ENCODE measurements at places on chromosomes 7 and 10.

- DNase-seq = no peak
Observed at GRCh38 chr7:115724400-115725056, 306.0 kb downstream of the TFEC start.

DNA sequence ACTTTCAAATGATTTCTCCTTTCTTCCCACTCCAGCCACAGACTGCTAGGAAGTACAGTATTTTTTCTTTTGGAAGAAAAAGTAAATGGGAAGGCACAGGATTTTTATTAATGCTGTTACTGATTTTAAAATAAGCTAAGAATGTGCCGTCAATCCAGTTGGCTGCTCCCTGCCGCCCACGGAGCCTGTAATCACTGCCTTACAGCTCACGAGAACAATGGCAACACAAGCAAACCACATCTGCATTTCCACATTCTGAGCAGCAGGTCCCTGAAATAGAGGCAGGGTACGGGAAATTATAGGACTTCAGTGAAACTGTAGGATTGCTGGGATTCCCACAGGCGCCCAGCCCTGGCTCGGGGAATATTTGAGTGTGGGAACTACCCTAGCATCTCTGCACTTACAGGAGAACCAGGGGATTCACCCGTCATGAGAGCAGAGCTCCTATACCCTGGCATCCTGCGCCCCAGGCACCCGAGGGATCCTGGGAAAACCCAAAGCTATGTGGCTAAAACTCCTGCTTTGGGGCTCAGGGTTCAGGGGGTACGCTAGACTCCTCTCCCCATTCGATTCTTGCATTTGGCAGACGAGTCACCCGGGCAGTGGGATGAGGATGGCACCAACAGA lies 72.9 kb upstream of the TNS3 start:
- DNase-seq = no peak

DNA sequence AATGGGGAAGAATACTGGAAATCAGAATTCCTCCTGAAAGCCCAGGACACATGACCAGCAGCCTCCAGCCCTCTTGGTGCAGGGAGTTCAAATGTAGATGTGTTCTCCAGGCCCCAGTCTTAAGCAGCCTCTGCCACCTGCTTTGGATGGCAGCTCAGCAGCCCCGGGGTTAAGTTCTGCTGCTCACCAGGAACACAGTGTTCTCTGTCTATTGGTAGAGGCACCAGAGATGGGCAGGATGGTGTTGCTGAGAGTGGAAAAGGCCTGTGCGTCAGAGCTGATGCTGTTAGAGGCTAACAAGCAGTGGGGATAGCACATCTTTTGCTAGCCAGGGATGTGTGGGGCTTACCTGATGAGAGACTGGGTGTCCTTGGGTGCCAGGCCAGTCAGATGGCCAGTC lies 56.8 kb downstream of the PAX2 start:
- DNase-seq = no peak

- no peak for DNase-seq
Observed at GRCh38 chr7:46859963-46860475, 721.9 kb downstream of the TNS3 start.

GRCh38 chr7:27735831-27736230 lies 4.1 kb upstream of the TAX1BP1 start:
- no peak for DNase-seq

GRCh38 chr10:28769091-28769604 lies 91.8 kb downstream of the BAMBI start:
- no peak for DNase-seq

- no peak for DNase-seq
Observed at GRCh38 chr10:20630092-20630643, 266.9 kb downstream of the NEBL start.

- no peak for DNase-seq
Observed at GRCh38 chr10:5647507-5648240, 18.7 kb downstream of the ASB13 start.

- DNase-seq = no peak
Observed at GRCh38 chr7:137074391-137075030, 206.1 kb downstream of the CHRM2 start.

DNA sequence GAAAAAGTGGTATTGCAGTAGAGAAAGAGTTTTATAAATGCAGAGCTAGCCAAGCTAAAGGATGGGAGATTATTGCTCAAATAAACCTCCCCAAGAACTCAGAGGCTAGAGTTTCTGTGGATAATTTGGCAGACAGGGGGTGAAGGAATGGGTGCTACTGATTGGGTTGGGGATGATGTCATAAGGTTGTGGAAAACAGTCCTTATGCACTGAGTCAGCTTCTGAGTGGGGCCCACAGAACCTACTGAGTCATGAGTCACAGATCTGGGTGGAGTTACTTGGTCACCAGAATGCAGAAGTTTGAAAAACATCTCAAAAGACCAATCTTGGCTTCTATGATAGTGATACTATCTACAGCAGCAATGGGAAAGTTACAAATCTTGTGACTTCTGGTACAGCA lies 1146.7 kb downstream of the TYW1 start:
- no peak for DNase-seq

- no peak for DNase-seq
Observed at GRCh38 chr10:22945934-22946673, 18.3 kb downstream of the ARMC3 start.

- DNase-seq = no peak
Observed at GRCh38 chr7:33516568-33516967, 387.2 kb downstream of the BBS9 start.

DNA sequence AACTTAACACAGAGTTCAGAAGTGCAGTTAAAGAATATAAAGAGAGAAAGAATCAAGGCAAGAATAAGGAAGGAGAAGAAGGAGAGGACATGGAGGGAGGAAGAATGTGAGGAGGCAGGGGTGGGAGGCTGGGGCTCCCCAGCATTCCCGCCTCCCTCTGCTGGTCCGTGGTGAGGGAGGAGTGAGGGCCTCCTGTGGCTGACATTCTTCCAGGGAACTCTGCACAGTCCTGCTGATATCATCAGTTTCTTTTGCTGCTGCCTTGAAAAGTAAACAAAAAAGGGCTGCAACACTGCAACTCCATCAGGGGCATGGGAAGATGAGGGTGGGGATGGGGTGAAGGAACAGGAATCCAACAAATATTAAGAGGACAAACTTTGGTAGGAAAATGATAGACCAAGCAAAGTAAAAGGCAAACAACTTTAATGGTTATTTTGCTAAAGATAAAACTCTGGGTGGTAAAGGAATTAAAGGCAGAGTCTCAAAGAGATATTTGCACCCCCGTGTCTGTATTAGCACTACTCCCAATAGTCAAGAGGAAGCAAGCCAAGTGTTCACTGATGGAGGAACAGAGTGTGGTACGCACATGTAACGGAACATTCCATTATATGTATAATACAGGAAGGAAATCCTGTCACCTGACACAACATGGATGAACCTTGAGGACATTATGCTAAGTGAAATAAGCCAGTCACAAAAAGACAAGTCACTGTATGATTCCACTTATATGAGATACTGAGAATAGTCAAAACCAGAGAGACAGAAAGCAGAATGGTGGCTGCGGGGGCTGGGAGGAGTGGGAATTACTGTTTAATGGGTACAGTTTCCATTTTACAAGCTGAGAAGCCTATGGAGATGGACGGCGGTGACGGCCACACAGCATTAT lies 8.0 kb upstream of the SPOCK2 start:
- no peak for DNase-seq

DNA sequence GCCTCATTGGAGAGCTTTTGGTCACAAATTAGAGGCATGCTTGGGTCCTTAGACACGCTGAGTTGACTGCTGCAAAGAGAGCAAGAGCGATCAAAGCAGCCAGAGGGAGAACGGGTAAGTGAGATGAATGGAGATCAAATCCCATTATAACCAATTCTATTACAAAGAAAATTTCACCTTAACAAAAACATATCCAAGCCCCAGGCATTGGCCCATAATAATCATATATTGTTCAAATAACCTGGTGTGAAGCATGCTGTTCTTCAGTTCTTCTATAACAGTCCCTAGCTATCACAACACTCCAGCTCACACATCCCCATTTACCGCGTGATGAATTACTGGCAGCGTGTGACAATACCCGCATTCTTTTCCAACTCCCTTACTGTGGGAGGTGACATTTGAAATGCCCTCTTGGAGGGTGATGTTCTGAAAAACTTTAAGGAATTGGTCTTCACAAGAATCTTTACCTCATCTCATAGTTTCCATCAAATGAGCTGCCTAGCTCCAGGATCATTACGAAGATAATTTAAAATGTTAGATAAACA lies 156.1 kb upstream of the PLXNA4 start:
- DNase-seq = no peak

GRCh38 chr10:62578301-62578700 lies 204.1 kb downstream of the ZNF365 start:
- no peak for DNase-seq

- no peak for DNase-seq
Observed at GRCh38 chr7:31358467-31358866, 17.9 kb upstream of the NEUROD6 start.

GRCh38 chr7:100465702-100466311 lies 1.7 kb upstream of the SPACDR start:
- DNase-seq = no peak

DNA sequence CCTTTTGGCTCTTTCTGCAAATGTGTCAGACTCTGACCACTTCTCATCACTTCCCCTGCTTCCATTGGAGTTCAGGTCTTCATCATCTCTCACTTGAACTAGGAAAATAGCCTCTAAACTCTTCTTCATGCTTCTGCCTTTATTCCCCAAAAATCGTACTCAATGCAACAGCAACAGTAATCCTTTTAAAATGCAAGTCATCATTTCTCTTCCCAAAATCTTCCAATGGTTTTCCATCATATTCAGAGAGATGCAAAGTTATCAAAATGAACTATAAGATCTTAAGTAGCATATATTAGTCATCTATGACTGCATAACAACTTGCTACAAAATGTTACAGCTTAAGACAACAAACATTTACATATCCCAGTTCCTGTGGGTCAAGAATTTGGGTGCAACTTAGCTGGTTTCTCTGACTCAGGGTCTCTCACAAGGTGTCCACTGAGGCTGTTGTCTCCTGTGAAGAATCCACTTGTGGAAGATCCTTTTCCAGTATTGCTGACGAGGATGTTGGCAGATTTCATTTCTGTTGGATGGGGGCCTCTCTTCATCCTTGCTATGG lies 31.0 kb upstream of the ETV1 start:
- DNase-seq = no peak

DNA sequence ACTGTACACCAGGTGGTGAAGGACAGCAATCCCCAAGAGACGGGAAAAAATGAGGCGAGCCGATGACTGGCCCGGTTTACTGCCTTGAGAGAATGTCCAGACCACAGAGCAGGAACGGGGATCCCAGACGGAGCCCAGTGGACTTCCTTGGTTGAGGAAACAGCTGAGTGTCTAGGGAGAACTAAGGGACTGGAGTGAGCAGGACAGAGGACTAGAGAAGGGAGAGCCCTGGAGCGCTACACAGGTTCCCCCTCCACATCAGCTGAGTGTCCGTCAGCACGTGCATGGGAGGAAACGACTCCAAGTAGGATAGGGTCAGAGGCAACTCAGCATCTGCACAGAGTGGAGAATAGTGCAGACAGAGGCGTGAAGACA lies 7.1 kb upstream of the WDR86 start:
- DNase-seq = no peak

DNA sequence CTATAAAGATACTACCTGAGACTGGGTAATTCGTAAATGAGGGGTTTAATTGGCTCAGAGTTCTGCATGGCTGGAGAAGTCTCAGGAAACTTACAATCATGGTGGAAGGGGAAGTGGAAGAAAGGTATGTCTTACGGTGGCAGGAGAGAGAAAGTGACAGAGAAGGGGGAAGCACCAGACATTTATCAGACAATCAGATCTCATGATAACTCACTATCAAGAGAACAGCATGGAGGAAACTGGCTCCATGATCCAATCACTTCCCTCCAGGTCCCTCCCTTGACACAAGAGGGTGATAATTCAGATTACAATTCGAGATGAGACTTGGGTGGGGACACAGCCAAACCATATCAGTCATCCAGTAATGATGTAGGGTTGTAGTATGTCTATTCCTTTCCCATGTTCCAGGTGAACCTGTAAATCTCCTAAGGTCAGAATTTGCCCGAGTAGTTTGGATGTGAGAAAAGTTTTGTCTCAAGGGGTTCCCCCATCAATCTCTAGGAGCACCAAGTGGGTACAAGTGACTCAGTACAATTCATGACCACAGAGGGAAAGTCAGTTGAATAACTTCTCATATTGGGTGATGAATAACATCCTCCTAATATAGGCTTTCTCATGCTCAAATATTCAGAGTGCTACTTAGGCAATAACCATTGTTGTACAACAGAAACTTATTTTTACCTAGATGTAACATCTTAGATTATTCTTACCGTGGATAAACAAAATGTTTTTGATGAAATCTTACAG lies 39.7 kb upstream of the MTPN start:
- no peak for DNase-seq

DNA sequence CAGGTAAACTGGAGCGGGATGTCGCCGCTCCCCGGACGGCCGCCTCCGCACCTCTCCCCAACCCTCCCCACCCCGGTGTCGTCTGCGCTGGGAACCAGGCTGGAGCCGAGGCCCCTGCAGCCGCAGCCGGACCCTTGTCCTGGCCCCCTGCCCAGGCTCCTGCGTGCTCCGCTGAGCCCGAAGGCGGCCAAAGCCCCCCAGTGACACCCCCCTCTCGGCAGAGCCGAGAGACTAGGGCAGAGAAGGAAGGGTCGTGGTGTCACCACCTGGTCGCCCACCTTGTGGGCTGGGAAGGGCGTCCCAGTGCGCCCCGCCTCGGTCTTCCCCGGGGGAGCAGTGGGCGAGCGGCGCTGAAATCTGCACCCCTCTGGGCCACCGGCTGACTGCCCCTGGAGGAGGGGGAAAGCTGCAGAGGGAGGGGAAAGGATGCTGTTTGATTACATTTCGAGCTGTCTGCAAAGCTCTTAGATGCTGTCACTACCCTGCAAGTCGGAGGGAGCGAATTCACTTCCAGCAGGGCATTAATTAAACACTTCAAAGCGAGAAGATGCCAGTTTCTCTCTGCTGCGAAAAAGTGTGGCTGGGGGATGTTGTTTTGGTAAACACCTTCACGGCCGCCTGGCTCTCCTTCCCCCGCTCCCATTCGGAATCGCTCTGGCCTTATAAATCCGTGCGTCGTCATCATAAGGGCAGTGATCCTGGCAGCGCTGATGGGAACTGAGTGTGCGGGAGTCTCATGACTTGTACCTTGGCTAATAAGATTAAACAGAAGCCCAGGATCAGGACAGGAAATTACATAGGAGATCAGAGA lies 622 bp downstream of the DYNC1I1 start:
- DNase-seq = no peak

DNA sequence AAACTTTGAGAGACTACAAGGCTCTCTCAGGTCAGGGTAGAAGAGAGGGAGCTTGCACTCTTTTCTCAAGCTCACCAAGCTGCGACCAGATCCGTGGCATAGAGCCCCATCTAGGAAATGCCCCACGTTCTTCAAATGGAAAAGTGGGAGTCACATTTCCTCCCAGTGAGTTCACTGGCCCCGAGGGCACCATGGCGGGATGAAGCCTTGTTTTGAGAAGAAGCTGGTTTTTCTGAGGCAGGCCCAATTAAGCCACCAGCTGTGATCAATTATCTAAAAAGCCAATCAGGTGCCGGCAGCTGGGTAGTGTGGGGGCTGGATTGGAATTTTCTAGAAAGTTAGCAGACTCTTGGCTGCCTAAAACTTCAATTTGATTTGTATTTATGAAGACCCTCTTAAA lies 101.4 kb downstream of the ZNF365 start:
- no peak for DNase-seq

GRCh38 chr7:20200361-20200760 lies 16.8 kb downstream of the MACC1 start:
- DNase-seq = no peak

Measured in stimulated activated CD4-positive, alpha-beta T cell treated with anti-CD3 and anti-CD28 coated beads, Interleukin-15, amount 100 ng/mL, for 48 hours (primary cell).